ENCODE measurements at places on chromosomes 2 and 18.

- DNase-seq, result peak; percentile 61
Observed at GRCh38 chr2:216034065-216034464, 20.7 kb upstream of the MREG start.

DNA sequence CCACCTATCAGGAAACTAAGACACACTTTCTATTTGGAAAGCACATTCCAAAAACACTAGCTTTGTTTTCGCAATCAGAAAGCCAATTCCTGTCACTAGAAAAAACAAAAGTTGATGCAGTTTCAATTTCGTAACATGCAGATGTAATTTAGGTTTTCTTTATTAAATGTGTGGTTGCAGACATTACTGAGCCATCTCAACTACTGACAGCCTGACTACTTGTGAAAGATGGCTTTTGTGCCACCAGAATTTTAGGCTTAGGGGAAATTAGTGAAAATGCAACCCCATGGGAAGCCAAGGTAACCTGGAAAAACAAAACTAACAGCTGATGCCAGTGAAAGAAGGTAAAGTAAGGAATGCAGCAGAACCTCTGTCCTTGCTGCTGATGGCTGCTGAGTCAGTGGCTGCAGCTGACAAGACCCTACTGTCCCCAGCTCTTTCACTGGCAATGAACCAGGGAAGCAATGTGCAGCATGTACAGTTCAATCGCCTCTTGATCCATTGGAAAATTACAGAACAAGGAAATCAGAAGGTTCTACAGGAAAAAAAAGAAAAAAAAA is 34.9 kb downstream of the FEZ2 start:
- DNase-seq, result no peak

DNA sequence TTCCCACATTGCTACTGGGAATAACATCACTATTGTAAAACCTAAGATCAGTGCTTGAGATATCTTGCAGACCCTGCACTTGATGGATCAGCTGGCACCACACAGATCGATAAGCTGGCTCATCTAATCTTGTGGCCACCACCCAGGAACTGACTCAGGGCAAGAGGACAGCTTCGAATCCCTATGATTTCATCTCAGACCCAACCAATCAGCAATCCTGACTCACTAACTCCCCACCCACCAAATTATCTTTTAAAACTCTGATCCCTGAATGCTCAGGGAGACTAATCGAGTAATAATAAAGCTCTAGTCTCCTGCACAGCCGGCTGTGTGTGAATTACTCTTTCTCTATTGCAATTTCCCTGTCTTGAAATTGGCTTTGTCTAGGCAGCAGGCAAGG is 11.3 kb upstream of the TEX44 start:
- DNase-seq, result no peak

- DNase-seq, result no peak
Observed at GRCh38 chr2:225468131-225468530, 68.6 kb downstream of the NYAP2 start.

GRCh38 chr2:49260979-49261538 is 106.7 kb upstream of the FSHR start:
- no peak for DNase-seq

- no peak for DNase-seq
Observed at GRCh38 chr2:135132314-135132713, 80.2 kb downstream of the RAB3GAP1 start.

GRCh38 chr18:8162802-8163201 is 446.4 kb upstream of the RAB12 start:
- DNase-seq, result peak; percentile 48
